Fibroblast of lung (primary cell): ENCODE measurements at places on chromosomes 3 and 15. TPM values are rescaled to one million over a fixed set of nuclear protein-coding genes. Genes with fewer than 3 reads are reported as not detected.

Gene LPCAT4
- 6.2 and 6.3 TPM in 2 replicates for total RNA-seq

Gene GOLGA6A
- under 0.01 TPM in 1 of 2 replicates, not detected in the other for total RNA-seq

Gene ST8SIA2
- total RNA-seq, result under 0.01 TPM in 1 of 2 replicates, not detected in the other

Gene KLHL40
- not detected in 2 replicates for total RNA-seq

Gene UPK1B
- total RNA-seq, result not detected in 2 replicates

Gene ARGFX
- not detected in 2 replicates for total RNA-seq

Gene RNF123
- total RNA-seq, result 19.5 and 27.1 TPM in 2 replicates

Gene CACNA2D2
- total RNA-seq, result under 0.01 TPM in 1 of 2 replicates, not detected in the other

Gene CCDC39
- total RNA-seq, result under 0.01 TPM in 2 replicates

Gene CHRM5
- total RNA-seq, result not detected in 2 replicates

Gene RLBP1
- not detected in 2 replicates for total RNA-seq

Gene ALDH1L1
- not detected in 2 replicates for total RNA-seq

Gene FBXO40
- not detected in 2 replicates for total RNA-seq

Gene RASGRP1
- not detected in 2 replicates for total RNA-seq

Gene CP
- total RNA-seq, result under 0.01 TPM in 1 of 2 replicates, not detected in the other

Gene ISLR
- 14.0 and 17.7 TPM in 2 replicates for total RNA-seq

Gene EFCAB12
- under 0.01 and 0.17 TPM in 2 replicates for total RNA-seq

Gene PLCB2
- under 0.01 TPM in 2 replicates for total RNA-seq

Gene SLC22A13
- 0.26 and 0.33 TPM in 2 replicates for total RNA-seq

Gene SMAD6
- total RNA-seq, result 8.7 and 8.9 TPM in 2 replicates

Gene C3orf33
- 3.6 TPM in 2 replicates for total RNA-seq

Gene TBC1D21
- not detected in 2 replicates for total RNA-seq
